ENCODE measurements at places on chromosomes 1 and 21.

DNA sequence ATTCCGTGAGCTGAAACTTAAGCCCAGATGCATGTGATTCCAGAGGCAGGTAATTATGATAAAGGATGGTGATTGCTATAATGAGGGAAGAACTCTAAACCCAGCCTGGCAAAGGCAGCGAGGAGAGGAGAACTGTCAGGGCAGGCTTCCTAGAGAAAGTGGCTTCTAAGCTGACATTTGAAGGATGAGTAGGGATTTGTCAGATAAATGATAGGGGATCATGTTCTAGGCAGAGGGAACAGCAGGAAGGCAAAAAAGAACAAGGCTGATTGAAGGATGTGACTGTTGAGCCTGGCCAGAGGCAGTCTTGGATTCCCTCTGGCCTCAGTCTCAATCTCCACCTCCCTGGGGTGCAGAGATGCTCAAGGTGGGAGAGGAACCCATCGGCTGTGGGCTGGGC lies 146.4 kb upstream of the POU3F1 start:
- no peak for DNase-seq

GRCh38 chr1:204970937-204971336 lies 72.1 kb upstream of the CNTN2 start:
- no peak for DNase-seq

DNA sequence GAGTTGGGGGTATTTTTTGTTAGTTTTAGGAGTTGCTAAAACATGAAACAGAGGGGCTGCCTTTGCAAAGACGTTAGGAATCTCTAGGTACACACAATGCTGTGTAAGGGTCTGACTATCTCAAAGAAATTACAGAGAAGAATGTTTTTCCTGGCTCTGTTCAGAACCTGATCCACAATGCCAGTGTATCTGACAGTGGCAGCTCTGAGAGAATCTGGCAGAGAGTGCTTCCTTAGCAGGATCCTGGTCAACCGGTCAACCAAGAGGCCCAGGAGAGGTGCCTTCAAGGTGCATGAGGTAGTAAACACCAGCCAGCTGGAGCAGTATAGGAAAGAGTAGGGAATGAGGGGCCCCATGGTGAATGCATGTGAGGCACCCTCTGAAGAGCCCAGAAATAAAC lies 40.9 kb upstream of the RGS1 start:
- DNase-seq, result no peak

DNA sequence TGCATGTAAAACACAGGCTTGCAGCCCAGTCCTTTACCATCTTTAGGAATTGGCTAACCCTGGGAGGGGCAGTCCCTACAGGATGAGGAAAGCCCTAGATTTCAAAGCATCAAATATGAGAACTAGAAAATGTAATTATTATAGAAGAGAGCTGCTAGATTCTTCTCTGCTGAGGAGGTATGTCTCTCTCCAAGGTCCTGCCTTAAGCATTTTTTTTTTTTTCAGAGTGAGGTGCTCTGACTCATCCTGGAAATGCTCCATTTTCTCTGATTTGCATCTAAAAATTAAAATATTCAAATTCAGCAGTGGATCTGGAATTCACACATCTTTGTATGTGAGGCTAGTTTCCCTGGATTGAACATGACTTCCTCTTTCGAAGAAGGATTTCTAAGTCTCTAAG lies 149.8 kb downstream of the ZNF648 start:
- no peak for DNase-seq

DNA sequence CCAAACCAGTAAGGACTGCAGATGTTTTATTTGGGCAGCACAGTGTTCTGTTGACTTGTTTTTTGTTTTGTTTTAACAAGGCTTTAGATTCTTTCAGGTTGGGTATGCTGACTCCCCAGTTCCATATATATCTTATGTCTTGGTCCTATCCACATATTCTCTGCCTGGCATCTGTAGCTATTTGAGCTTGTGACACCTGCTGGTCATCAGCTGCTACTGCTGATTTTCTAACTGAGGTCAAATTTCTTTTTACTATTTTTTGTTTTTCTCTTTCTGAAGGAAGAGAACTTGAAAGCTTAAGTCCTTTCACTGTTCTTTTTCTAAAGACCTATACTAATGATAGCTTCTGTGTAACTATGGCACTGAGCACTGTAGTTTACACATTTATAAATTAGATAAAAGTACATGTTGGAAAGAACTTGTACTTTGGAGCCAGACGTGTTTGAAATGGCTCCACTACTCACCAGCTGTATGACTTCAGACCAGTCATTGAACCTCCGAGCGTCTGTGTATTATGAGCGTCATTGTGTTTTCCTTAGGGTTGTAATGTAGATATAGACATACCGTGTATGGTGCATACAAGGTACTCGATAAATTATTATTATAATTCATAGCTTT lies 109.4 kb downstream of the NRDC start:
- peak; percentile 38 for DNase-seq

- DNase-seq, result no peak
Measured at GRCh38 chr1:165290148-165290547, 66.4 kb downstream of the LMX1A start.

DNA sequence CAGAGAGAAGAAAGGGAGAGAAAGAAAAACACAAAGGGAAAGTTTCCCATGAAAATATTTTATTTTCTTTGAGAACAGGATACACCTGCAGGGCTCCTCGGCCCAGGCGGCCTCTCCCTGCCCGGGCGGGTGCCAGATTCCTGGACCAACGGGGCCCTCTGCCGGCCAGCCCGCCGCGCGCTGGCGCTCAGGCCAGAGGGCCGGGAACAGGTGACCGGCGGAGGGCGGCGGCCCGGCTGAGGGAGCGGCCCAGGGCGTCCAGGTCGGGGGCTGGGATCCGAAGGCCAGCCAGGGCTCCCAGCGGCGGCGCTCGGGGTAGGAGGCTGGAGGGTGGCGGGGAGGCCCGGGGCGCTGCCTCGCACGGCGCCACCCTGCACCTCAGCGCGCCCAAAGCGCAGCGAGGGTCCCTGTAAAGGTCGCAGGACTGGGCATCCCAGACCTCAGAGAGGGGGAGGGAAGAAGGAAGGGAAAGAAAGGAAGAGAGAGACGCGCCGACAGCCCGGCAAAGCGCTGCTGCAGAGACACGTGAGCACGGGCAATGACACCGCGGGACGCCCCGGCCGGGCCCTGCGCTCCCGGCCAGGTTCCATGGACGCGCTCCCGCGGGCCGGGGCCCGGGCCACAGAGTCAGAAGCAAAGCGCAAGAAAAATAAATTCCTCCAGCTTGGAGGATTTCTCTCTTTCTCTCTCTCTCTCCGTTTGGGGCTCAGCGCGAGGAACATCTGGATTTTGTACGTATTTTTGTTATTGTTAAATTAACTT lies 927 bp downstream of the WNT9A start:
- DNase-seq, result no peak

DNA sequence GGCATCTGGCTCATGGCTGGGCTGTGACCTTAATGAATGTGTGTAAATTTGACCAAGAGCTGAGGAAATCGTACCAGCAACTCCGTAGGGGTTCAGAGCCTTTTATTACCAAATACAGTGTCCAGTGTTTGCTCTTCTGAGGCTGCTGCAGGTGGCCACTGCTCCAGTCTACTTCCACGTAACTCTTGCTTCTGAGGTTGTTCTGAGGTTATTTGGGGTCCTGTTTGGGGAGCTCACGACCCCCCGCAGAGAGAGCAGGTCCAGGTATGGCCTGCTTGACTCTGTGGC lies 33.6 kb downstream of the MAN1C1 start:
- no peak for DNase-seq

DNA sequence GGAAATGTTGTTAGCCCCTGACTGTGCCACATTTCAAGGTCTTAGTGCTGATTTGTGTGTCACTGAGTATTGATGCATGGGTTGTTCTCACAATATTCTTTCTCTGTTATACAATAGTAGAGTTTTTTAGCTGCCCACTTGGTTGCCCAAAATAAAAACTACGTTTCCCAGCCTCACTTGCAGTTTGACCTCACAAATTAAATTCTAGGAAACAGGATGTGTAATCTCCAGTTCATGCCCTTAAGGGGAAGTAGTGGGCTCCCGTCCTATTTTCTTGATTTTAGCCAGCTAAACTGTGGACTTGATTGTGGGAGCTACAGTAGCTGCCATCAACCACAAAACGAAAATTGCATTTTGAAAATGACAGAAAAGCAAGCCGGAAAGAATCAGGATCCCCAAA lies 27.3 kb upstream of the LAMC1 start:
- no peak for DNase-seq

DNA sequence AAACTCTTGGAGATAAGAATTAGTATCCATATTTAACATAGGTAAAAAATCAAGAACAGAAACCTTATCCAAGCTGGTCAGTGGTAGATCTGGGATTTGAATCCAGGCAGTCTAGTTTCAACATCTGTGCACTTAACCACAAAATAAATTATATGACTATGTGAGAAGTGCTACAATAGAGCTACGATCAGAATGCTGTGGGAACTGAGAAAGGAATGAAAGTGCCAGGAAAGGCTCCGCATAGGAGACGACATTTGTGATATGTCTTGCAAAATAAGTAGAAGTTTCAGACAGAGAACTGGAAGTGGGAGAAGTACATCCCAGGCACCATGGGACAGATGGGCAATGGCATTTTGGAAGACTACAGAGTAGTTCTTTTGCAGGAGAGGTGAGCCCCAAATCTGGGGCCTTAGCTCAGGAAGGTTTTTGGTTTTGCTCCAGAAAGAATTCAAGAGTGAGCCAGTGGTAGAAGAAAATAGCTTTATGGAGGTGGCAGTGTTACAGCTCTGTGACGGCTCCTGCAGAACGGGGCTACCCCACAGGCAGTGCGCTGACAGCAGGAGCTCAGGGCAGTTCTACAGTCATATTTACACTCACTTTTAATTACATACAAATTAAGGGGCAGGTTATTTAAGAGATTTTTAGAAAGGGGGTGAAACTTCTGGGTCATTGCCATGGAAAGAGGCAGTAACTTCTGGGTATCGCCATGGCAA lies 25.5 kb upstream of the GJA5 start:
- no peak for DNase-seq

GRCh38 chr1:68401506-68401905 lies 48.2 kb downstream of the RPE65 start:
- DNase-seq, result no peak

- no peak for DNase-seq
Measured at GRCh38 chr1:162218975-162219374, 149.5 kb downstream of the NOS1AP start.

DNA sequence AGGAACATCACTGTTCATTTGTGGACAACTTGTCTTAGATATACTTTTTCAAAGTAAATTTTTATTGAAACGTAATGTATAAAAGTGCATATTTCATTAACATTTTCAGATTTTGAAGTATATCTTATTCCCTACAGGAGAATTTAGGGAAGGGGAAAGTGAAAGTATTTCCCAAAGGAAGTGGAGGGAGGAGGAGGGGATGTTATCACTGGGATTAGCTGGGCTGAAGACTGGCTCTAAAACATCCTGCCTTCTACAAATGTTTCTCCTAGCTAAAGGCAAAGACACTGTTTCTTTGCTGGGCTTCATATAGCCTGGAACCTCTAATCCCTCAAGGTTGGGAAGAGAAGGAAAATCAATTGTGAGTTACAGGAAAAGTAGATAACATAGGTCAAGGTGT lies 7.1 kb upstream of the ZNF697 start:
- DNase-seq, result no peak

DNA sequence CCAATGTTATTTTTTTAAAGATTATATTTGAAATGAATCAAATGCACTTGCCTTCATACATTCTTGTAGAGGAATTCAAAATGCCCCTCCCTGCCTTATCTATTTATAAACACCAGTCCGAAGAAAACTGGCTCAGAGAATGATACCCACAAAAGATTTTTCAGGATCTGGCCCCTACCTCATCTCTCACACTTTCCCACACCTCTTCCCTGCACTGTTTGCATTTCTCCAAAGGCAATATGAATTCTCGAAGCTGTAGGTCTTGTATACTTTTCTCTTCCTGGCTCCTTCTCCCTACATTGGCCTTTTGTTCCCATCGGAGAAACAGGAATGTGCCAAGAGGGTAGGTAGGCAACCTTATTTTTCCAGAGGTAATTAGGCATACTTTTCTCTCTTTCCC lies 12.0 kb upstream of the CCDC190 start:
- DNase-seq, result no peak

Data from AG09319 (cell line).